Effector CD4-positive, alpha-beta T cell (primary cell): ENCODE measurements at places on chromosomes 5 and 9.

- DNase-seq, result no peak
Measured at GRCh38 chr9:4211806-4212205, 88.1 kb downstream of the GLIS3 start.

- no peak for DNase-seq
Measured at GRCh38 chr9:134205672-134206310, 41.4 kb upstream of the RNU6ATAC start.

GRCh38 chr5:149221326-149221725 is 50.3 kb upstream of the AFAP1L1 start:
- DNase-seq, result no peak

GRCh38 chr5:172482156-172483020 is 28.1 kb upstream of the SH3PXD2B start:
- no peak for DNase-seq

DNA sequence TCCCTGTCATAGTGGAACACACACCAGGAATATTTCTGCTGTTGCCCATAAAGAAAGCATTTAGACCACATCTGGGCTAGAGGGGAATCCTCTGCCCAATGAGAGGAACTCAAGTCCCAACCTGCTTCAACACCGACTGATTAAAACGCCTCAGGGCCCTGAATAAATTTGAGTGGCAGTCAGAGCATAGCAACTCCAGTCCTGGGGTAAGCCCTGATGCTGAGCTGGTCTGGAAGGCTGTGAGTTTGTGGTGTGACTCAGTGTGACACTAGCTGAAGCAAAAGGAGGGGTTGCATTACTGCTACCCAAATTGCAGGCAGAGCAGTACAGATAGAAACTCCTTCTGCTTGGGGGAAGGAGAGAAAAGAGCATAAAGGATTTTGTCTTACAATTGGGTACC is 148.3 kb downstream of the PRDM9 start:
- DNase-seq, result no peak

GRCh38 chr5:160198841-160199409 is 30.4 kb upstream of the FABP6 start:
- DNase-seq, result no peak

DNA sequence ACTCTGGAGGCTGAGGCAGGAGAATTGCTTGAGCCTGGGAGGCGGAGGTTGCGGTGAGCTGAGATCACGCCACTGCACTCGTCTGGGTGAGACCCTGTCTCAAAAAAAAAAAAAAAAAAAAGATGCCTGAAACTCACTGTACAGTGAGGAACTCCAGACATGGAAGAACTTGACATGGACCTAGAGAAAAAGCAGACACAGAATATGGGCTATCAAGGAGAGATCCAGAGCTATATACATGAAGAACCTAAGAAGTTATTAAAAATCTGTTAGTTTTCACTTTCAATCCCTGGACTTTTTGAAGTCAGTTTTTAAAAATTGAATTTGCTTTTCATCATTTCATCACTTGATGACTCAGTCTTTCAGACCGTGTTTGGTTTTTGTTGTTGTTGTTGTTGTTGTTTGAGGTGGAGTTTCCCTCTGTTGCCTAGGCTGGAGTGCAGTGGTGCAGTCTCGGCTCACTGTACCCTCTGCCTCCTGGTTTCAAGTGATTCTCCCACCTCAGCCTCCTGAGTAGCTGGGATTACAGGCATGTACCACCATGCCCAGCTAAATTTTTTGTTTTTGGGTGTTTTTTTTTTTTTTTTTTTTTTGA is 20.3 kb downstream of the PAIP2 start:
- DNase-seq, result no peak

GRCh38 chr9:124835026-124835557 is 18.2 kb upstream of the WDR38 start:
- no peak for DNase-seq

DNA sequence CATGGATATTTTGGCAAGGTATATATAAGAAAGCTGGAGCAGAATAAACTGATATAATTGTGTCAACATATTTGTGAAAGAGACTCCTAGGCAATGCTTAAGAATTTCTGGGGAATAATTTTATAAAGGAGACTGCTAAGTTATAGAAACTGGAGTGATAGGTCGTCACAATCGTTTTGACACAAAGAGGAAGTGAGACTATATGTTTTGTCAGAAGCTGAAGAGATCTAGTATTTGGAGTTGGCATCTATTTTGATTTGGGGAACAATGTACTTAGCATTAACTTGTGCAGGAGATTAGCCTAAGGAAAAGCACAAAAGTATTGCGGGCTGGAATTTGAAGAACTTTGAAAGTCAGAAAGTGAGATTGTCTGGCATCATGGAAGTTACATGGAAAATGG is 582.5 kb downstream of the TAF11L14 start:
- DNase-seq, result no peak

GRCh38 chr9:127437497-127438264 is 13.5 kb downstream of the ZNF79 start:
- peak; percentile 5 for DNase-seq

DNA sequence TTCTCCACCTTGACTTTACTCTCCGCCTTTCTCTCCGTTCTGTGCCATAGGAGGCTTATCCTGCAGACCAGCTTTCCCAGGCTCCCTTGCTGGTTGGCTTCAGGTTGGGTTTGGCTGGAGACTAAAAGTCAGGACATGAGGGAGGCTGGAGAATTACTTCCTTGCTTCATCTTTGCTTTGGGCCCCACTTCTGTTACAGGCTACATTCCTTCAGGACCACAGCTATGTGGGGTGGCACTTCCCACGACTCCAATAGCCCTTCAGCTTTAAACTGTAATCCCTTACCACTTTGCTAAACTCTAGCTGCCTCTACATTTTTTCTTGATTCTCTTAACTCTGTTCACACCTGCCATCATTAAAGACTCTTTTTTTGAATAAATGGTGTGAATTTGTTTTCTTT is 186.7 kb upstream of the NR4A3 start:
- DNase-seq, result no peak

GRCh38 chr5:43514025-43514424 is 923 bp downstream of the C5orf34 start:
- no peak for DNase-seq

- DNase-seq, result no peak
Measured at GRCh38 chr5:114054594-114054993, 307.3 kb upstream of the KCNN2 start.

DNA sequence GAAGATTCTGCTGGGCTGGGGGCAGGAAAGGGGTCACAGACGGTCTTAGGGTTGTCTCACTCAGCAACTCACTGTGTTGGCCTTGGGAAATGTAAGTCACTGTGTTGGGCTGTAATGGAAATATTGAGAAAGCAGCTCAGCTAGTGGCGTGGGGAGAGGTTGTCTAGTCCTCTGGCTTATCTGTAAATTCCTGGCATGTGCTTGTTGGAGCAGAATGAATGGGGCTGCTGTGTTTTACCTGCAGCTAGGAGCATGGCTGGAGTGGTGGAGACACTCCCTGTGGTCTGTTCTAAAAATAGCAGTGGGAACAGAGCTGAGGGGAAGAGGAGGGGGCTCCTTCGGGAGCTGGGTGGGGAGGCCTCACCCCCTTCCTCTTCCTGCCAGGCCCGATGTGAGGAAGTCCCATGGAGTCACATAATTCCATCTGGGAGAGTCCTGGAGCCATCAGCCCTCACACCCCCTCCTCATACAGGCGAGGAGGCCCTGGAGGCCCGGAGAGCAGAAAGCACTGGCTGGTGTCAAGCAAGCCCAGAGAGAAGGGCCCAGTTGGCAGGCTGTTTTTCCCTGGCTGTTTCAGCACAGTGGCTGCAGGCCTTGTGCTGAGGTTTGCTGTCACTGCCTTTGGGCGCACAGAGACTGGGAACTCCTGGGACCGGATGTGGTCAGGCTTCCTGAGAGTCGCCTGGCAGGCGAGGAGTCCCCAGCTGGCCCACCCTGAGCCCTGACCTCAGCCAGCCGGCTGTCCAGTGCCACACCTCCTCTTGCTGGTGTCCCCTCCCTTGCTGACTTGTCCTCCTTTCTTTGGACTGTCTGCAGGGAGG is 84.9 kb downstream of the RGS3 start:
- no peak for DNase-seq

DNA sequence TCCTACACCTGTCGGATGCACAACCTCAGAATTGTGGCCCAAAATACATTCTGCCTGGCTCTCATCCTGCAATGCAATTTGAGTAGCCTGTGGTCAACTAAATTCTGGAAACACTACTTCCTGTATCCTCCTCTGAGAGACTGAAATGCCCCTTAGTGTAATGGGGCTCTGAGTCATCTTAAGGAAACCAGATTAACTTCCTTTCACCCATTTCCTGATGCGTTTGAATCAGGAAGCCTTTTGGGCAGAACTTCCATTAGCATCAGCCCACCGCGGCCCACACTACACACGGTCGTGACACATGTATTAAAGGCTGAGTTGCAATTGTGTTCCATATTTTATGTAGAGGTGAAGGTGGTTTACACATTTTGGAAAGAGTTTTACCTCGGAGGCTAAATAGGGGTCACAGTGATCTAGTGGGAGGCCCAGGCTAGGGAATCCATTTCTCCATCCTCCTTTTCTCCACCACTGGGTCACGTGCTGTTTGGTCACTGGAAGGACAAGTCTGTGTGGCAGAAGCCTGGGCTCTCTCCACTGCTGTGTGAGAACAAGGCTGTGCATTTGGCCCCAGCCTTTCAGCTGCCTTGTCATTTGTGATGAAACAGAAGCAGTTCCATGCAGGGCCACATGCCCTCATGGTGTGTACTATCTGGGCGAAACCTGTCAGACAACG is 55.9 kb downstream of the DAP start:
- DNase-seq, result no peak

DNA sequence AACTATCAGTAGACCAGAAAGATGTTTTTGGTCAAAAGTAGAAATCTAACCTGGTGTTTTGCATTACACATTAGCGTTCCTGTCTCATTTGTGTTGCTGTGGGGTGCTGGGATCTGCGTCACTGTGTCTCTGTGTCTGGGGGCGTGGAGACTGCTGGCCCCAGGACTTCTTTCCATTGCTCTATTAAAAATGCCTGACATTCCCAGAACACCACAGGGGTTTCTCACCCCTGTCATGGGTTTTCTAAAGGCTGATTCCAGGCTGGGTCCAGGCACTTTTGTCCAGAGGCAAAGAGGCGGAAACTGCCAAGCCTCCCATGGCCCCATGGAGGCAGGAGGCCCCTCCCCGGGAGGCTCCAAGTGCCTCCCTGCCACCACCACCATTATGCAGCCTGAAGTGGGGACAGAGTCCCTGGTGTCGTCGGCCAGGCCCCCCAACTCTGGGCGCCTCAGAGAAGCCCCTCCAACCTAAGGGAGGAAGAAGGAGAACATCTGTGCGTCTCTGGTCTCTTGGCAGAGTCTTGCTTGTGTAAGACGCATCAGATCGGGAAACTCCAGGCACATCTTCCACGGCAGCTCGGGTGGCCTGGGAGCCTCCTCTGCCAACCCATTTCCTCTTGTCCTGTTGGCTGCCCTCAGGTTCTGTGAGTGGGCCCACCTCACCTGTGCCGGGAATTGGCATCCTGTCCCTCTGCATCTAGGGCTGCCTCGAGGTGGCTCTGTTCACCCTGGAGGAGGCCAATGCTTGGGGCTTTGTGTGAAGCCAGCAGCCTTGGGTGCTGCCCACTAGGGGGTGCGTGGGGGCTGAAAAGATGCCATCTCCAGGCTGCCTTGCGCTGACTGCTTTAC is 13.8 kb upstream of the PLEKHG4B start:
- no peak for DNase-seq
